ENCODE measurements at places on chromosomes 6 and 20. TPM values are rescaled to one million over a fixed set of nuclear protein-coding genes. Genes with fewer than 3 reads are reported as not detected.

Gene ISM1
- not detected for total RNA-seq

Gene NTSR1
- under 0.01 TPM for total RNA-seq

Gene HLA-DQB1
- not detected for total RNA-seq

Gene SLC29A1
- 28.6 TPM for total RNA-seq

Gene VGLL2
- total RNA-seq: not detected

Gene KCNB1
- total RNA-seq: under 0.01 TPM

Gene CRIP3
- total RNA-seq: not detected

Gene PPIL4
- 42.8 TPM for total RNA-seq

Gene EYA2
- 0.28 TPM for total RNA-seq

Gene TULP4
- total RNA-seq: 117 TPM
